Suprapubic skin (tissue), 4 donors: ENCODE measurements at places on chromosomes 7 and 10. TPM values are rescaled to one million over a fixed set of nuclear protein-coding genes. Genes with fewer than 3 reads are reported as not detected.

The MALRD1 gene
- total RNA-seq: 0.31 TPM

The MYOZ1 gene
- 1.3 TPM for total RNA-seq

The KLLN gene
- total RNA-seq: not detected

The GCK gene
- total RNA-seq: 0.52 TPM

The AGMO gene
- total RNA-seq: not detected

The AGR2 gene
- 19.3 TPM for total RNA-seq

The FAM25G gene
- 31.5 TPM for total RNA-seq

- DNase-seq: peak; percentile 54
Measured at GRCh38 chr7:98196706-98197605, 14.3 kb upstream of the BHLHA15 start.

GRCh38 chr7:1667566-1668395 is 2.3 kb upstream of the ELFN1 start:
- peak; percentile 67 for DNase-seq

- peak; percentile 42 for DNase-seq
Measured at GRCh38 chr10:70761727-70762350, 23.3 kb downstream of the TBATA start.

DNA sequence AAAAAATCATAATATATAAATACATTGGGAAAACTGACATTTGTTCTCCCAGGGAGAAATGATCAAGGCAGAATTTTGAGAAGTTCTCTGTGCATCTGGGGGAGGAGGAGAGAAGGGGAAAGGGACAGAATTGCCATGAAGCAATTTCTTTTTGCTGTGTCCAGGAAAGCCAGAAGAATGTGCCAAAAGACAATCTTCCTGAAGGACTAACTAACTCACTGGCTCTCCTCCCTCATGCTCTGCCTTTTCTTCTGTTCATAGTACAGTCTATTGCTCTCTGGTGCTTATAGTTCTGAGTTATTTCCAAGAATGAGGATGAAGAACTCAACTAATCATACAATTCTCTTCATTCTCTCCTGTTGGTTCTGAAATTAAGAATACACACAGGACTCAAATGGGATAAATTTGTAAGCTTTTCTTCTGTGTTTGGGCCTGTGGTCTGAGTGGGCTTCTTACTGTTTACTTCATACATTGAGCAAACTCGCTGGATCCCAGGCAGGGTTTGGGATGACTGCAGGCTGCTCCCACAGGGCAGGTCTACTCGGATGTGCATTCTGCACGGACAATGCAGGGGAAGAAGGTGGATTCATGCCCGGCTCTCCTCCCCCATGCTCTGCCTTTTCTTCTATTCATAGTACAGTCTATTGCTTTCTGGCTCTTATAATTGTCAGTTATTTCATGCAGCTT is 22.2 kb upstream of the FAM171A1 start:
- DNase-seq: no peak

GRCh38 chr10:90621577-90621976 is 236.3 kb downstream of the HTR7 start:
- DNase-seq: no peak

GRCh38 chr10:117071286-117072050 is 66.5 kb upstream of the SHTN1 start:
- DNase-seq: no peak

GRCh38 chr10:3948843-3949242 is 163.8 kb upstream of the KLF6 start:
- no peak for DNase-seq

GRCh38 chr7:8263048-8263447 is 1.1 kb upstream of the ICA1 start:
- DNase-seq: no peak

- no peak for DNase-seq
Measured at GRCh38 chr10:70478191-70479164, at the start of gene PALD1. TSS of gene PALD1 (plus strand) at chr10:70478767. CDS start at chr10:70525952, 47,185 bp downstream.

DNA sequence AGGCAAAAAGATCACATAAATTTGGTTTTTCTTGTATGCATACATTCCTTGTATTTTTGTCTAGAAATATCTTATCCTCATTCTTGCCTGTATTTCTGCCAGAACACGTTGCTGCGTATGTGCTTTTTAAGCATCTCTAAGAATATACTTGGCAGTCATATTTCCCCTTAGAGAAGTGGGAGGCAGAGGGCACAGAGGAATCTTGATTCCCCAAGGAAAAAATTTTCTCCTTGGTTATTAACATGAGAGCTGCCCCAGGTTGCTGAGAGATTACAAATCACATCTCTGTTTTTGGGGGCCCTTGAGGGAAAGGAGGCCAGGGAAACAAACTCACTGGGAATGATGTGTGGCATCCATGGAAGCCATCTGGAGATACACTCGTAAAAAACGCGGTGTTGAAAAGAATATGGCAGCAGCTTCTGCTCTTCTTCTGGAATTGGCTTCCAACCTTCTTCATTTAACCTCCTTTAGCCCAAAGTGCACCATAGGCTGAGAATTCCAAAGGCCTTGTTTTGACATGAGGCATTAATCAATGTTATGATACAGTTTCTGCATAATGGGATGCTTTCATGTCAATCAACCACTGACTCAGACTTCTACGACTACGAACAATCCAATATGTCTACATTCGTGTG is 684.3 kb upstream of the SORCS1 start:
- no peak for DNase-seq

DNA sequence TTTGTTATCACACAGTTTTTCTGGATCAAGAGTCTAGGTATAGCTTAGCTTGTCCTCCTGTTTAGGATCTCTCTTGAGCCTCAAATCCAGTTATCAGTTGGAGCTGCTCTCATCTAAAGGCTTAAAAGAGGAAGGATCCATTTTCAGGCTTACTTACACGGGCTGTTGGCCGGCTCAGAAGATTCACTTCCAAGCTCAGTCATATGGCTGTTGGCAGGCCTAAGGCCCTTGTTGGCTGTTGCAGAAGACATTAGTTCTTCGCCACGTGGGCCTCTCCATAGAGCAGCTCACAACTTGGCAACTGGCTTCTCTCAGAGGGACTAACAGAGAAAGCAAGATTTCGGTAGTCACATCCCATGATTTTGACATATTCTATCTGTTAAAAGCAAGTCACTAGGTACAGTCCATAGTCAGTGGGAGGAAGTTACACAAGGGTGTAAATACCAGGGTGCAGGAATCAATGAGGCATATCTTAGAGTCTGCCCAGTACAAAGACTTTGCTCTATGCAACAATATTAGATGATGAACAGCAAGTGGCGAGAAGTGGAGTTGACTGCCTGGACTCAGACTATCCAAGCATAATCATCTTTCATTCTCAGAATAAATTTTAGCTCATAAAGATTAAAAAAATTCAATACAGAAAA is 280.1 kb upstream of the MBL2 start:
- DNase-seq: no peak

DNA sequence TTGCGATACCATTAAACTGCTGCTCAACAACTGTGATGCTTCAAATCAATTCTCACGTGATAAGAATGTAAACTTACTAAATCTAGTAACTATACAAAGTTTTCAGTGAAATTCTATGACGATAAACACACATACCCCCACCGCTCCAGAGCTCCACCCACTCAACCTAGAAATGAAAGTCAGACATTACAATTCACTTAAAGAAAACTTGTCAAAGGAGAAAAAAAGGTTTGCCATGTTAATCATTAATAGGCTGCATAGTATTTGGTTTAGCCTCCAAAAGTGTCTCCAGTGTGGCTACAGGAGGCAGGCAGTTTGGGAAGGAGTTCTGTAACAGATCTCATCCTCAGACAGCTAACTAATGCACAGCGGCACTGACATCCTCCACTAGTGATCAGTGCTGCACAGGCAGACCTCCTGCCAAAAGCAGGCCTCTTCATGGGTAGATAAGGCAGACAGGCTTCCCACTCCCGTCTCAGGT is 3.1 kb downstream of the HERPUD2 start:
- no peak for DNase-seq
